ENCODE measurements at places on chromosomes 7 and 10.

GRCh38 chr10:87925570-87925969 lies 62.1 kb downstream of the PTEN start:
- DNase-seq, result peak; percentile 45

- peak; percentile 55 for DNase-seq
These were observed 7.1 kb downstream of the CRYGN start for GRCh38 chr7:151432658-151433521.

GRCh38 chr10:77506517-77507200 lies 130.9 kb downstream of the KCNMA1 start:
- no peak for DNase-seq

DNA sequence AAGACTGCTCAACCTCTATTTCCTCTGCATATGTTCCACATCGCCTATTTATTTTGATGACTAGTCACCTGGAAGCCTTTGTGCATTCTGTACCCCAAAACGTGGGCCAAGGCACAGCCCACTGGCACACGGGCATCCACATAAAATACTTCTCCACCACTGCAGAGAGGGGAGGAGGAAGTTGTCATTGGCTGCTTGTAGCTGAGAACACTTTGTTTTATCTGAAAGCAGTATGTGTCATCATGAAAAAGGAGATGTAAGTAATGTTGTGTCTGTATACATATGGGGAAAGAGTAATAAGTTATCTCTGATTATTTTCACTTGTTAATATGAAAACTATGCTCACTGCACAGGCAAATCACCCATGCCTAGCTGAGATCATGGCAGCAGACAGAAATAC lies 48.2 kb upstream of the AMPH start:
- DNase-seq, result no peak

GRCh38 chr10:32379318-32379949 lies 32.5 kb upstream of the EPC1 start:
- peak; percentile 81 for DNase-seq

DNA sequence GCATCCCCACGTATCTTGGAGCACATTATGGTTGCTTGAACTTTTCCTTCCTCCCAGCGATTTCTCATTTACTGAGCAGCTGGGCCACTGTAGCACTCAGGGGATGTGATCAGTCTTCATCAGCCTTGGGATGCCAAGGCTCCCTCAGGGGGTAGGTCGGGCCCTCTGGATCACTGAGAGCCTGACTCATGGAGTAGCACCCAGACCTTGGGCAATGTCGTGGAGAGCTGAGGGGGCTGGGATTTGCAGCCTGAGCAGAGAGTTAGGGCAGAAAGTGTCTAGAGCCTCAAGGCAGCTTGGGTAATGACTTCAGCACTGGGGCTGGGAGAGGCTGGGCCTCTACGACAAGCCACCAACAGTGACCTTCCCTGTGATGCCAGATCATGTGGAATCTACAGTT lies 86.5 kb upstream of the CXCL12 start:
- no peak for DNase-seq

DNA sequence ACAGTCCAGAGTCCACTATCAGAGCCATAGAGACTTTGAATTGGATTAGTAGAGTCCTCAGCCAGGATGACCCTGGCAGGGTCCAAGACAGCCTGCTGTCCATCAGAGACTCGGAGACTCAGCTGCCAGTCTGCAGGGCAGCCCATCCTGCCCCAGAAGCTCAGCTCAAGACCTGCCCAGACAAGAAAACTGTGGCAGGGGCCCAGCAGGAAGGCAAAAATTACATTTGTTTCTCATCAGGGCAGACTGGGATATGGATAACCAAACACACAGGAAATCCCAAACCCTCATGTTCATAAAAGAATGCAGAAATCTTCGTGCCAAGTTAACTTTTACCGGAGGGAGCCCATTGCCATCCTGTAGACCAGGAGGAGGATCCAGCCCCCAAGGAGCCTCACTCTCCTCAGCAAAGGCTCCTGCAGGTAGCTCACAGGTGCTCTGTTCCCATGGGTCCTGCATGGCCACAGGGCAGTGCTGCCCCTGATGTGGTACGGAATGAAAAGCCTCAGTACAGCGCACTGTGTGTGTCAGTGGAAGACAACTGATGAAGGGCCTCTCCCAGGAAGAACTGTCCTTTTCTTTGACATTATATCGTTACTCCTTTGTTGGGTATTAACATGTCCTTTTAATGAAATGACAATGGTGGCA lies 222.2 kb downstream of the KCNMA1 start:
- peak; percentile 58 for DNase-seq

GRCh38 chr7:52151559-52151958 lies 835.0 kb upstream of the COBL start:
- no peak for DNase-seq

All from epithelial cell of esophagus (primary cell).